ENCODE measurements at places on chromosomes 7 and 10.

DNA sequence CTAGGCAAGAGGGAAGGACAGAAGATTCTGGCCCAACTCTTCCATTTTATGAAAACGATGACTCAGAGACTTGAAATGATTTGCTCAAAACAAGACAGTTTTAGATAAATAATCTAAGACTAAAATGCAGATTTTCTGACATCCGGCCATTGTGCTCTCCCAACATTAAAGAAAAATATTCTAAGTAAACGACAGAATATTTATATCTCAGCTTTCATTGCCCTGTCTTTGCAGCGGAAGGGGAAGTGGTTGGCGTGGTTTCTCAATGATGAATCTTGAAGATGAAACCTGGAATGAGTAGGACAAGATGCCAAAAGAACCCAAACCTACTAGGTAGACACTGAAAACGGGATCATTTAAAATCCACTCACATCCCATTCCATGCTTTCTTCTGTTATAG, 28.9 kb upstream of the NPY start:
- DNase-seq: no peak

DNA sequence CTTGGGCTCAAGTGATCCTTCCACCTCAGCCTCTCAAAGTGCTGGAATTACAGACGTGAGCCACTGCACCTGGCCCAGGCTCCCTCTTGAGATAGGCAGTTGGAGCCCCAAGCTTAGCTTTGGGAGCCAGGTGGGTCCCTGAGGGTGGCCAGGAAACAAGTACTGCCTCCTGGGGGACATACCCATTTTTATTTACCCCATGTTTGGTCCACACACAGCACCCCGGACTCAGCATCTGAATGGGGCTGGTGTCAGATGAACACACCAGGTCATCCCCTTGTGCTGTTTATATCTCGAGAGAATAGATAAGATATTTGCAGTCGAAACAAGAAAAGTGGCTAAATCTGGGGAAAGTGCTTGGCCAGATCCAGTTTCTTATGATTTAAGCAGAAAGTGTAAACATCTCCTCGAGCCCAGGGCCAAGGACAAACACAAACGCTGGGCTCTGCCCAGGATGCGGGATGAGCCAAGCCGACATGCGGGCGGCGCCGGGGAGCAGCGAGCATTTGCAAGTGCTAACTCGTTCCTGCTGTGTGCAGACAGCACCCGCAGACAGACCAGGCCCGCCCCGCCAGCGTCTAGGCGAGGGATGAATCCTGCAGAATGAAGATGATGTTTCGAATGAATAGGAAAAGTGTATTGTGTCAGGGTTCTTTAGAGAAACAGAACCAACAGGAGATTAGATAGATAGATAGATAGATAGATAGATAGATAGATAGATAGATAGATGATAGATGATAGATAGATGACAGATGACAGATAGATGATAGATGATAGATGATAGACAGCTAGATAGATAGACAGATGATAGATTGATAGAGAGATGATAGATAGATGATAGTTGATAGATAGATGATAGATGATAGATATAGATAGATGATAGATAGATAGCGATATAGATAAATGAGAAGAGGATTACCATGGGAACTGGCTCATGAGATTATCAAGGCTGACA, 44.4 kb upstream of the OCM2 start:
- DNase-seq: no peak

- no peak for DNase-seq
These were observed 233.9 kb downstream of the WDR37 start for GRCh38 chr10:1290071-1290471.

DNA sequence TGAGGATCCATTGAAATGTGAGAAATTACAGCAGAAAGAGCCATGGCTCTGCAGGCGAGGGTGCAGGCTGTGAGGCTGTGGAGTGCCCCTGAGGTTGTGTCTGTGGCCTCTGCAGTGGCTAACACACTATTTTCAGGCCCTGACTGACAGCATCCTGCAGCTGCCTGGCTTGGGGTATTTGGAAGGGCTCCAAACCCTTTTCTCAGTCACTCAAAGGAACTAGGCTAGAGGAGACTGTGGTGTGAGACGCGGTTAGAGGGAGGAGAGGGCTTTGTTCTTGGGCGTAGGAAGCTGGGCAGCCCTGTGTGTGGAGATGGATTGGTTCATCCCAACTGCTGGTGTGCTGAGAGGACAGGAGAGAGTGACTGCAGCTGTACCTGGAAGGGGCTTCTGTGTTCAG, 134.9 kb downstream of the RAMP3 start:
- DNase-seq: peak; percentile 4

- no peak for DNase-seq
These were observed 41.9 kb upstream of the NXPH1 start for GRCh38 chr7:8391353-8392062.

- DNase-seq: peak; percentile 8
These were observed 41.6 kb downstream of the NEBL start for GRCh38 chr10:20855398-20856038.

GRCh38 chr10:122786269-122786668, 59.4 kb downstream of the CUZD1 start:
- DNase-seq: peak; percentile 10

DNA sequence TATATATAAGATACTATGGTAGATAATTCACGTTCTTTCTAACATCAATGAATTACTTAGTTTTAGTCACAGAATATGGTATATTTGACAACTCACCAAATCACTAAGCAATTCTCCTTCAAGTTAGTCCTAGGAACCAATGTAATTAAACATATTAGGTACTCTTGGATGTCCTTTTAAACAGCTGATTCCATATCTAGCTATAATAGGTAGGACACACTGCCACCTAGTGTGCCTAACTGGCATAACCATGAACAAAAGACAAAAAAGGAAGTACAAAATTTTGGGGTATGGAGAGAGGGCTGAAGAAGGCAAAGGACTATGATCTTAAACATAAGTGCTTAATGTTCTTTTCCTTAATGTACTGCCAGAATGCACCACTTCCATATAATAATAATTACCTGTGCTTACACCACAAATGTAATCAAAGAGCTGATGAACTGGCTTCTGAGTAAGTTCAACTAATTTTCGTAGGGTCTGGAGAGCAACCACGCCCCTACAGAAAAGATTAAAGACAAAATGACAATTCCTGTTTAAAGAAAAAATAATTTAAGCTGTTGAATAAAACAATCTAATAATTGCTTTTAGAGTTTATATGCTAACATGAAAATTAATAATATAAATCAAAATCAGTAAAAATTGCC, 28.7 kb downstream of the PNPLA8 start:
- peak; percentile 11 for DNase-seq

DNA sequence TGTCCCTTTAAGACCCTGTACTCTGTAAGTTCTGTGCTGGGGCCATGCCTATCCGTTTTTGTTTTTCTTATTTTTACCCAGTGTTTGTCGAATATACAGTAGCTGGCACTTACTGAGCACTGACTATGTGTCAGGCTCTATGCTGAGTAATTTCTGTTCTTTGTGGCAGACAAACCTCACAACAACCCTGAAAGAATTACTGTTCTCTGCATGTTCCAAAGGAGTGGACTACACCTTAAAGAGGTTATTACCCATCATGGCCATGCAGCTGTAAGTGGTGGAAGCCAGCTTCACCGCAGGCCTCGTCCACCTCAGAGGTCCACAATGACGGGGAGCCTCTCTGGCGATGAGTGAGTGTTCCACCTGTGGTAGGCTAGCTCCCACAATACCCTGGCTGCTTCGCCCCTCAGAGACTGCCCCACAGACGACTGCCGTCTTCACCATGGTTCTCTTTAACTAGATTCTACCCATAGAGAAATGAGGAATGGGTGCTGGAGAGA, 30.1 kb upstream of the RBM20 start:
- no peak for DNase-seq

DNA sequence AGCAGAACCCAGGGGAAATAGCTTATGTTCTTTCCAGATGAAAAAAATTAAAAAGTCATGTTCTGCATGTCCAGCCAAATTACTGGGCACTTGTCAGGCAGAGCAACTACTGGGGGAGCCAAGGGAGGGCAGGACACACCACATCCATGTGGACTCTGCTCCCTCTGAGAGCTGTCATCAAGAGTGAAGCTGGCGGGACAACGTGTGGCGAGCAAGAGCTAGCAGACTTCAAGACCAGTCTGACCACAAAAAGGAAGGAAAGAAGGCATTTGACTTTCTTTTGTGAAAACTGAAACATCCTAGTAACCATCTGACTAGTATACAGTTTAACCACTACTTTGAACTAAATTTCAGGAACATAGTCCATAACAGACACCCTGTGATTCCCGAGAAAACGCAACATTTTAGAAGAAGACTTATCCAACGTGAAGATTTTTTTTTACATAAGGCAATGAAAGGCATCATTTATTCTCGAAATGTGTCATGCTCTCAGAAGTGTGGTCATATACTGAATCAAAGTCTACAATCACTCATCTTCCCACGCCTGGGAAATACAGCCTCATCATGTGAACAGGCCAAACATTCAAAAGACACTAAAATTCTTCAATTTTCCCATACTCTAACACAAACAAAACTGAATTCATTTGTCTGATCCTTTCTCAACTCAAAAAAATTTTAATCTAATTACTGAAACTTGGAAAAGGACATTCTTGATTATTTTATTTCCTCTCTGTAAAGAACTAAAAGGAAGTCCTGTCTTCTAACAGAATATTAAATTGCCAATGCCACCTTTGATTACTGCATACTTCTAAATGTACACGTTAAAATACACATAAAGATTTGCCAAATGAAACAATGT, 15.5 kb downstream of the CYTH3 start:
- DNase-seq: peak; percentile 79

- no peak for DNase-seq
These were observed 15.2 kb downstream of the GPR141 start for GRCh38 chr7:37698782-37699181.

- DNase-seq: no peak
These were observed 5.1 kb upstream of the PMPCB start for GRCh38 chr7:103292122-103292521.

DNA sequence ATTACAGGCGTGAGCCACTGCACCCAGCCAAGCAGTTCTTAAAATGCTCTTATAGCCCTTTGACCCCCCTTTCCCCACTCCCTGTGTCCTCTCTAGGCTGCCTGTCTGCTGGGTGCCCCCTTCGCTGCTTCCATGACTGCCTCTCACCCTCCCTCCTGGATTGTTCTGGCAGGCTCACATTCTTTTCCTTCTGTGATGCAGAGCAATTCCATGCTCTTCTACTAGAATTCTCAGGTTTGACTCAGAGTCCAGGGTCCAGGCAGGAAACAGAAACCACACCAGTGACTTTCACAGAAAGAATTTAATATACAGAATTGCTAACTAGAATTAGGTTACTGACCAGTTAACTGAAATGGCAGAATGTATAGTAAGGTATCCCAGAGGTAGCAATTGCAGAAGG, 244.8 kb downstream of the BAMBI start:
- peak; percentile 75 for DNase-seq

- DNase-seq: no peak
These were observed 309.1 kb downstream of the LRMDA start for GRCh38 chr10:75740541-75740940.

DNA sequence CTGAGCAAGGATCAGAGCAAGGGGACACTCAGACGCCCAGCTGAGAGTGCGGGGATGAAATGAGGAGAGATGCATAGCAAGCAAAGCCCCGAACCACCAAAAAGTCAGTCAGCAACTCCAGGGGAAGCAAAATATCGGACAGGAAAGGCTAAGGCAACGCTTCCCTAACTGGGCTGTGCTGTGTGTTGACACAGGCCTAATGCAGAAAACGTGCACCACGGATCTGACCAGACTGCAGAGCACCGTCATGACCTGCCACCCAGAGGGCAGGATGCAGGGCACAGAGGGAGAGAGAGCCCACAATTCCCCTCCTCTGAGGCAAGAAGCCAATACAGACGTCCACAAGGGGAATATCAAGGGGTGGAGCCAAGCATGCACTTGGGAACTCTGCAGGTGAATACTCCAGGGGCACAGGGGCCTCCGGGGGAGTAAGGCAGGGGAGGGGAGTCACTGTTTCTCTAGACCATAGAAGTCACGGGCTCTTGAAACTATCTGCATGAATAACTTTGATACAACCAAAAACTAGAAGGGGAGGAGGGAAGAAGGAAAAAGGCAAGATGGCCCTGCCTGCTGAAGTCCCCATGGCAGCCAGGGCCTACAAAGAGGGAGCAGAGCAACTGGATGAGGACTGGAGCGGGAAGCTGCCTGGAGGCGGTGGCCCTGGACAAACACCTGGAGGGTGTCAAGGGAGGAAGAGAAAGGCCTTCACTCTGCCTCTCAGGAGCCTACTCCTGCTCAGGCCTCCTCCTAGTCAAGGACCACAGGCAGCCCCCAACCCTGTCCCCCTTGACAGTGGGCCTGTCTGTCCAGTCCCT, 26.2 kb downstream of the GRID1 start:
- DNase-seq: no peak

DNA sequence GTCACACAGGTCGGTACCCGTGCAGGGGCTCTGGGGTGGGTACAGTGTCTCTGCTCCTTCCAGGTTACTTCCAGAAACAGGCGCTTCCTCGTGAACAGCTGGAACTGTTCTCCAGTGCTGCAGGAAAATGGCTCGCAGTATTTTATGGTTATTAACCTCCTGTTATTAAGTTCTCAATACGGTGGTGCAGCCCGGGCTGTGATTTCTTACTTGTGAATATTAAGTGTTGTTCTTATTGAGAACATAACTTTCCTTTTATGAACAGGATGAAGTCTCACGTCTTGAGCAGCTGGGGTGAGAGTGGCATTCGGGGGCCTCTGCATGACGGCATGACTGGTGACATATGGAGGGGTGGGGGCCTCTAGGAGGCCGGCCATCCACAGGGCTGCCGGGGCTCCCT, 430.8 kb downstream of the GLRX3 start:
- DNase-seq: no peak

GRCh38 chr7:112708236-112708635, 82.0 kb downstream of the TMEM168 start:
- no peak for DNase-seq

- no peak for DNase-seq
These were observed 31.2 kb downstream of the JAKMIP3 start for GRCh38 chr10:132096863-132097478.

DNA sequence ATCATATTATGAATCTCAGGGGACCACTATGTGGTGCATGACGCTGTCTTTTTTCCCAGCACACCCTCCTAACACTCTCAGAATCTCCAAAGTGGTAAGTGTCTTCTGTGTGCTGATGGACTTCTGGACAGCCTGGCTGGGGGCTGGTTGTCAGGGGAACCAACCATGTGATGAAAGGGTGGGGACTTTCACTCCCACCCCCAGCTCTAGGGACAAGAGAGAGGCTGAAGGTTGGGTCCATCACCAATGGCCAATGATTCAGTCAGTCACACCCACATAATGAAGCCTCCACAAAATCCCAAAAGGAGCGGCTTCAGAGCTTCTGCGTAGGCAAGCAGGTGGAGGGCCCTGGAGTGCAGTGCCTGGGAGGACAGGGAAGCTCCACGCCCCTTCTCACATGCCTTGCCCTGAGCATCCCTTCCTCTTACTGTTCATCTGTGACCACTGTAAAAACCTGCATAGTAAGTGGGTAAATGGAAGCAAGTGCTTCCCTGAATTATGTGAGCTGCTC, 44.6 kb downstream of the RASGEF1A start:
- DNase-seq: no peak

DNA sequence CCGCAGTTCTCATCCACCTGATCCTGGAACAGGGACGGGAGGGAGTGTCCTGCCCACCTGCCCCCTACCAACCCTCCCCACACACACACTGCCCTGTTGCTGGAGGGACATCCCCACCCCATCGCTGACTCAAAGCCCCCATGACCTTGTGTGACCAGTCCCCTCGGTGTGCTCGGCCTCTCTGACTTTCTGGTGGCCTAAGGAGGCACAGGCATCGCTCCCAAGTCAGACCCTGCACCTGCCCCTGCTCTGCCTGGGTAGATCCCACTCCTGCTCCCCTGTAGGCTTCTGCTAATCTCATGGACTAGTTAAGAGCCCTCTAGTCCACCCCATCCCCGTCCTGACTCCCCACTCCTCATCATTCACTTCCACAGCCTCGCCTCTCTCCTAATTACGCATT, 58.8 kb upstream of the DOCK1 start:
- no peak for DNase-seq

- DNase-seq: no peak
These were observed 68.9 kb downstream of the DYNC1I1 start for GRCh38 chr7:95840953-95841950.

All from astrocyte (in vitro differentiated cells and primary cell).